Mesothelial cell of epicardium (in vitro differentiated cells): ENCODE measurements at places on chromosomes 1 and 21.

- no peak for DNase-seq
Observed at GRCh38 chr1:92832537-92833114, 786 bp downstream of the RPL5 start.

DNA sequence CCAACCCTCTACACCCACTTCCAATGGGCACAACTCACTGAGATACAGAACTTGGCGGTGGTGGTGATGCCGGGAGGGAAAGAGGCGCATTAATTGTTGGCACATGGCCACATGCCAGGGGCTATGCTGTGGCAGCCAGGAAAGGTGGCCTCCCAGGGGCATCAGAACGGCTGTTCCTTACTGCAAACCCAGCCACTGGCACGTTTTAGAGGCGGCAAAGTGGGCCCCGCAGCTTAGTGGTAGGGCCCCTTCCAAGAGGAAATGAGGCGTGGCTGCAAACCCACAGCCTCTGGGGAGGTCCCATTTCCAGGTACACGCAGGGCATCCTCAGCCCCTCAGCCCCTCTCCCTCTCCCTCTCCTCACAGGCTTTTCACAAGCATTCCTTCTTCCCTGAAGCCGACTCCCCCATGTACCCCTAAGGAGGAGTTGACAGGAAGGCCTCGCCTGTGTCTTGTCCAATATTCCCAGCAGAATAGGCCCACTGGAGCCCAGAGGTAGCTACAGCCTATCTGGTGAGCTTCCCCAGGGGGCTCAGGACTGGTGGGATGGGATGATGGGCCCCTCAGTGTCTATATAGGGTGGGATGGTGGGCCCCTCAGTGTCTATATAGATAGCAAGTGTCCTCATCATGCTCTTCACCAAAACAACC is 166.2 kb downstream of the CLIC6 start:
- DNase-seq: no peak

- DNase-seq: no peak
Observed at GRCh38 chr1:61139775-61140549, 57.6 kb downstream of the NFIA start.

DNA sequence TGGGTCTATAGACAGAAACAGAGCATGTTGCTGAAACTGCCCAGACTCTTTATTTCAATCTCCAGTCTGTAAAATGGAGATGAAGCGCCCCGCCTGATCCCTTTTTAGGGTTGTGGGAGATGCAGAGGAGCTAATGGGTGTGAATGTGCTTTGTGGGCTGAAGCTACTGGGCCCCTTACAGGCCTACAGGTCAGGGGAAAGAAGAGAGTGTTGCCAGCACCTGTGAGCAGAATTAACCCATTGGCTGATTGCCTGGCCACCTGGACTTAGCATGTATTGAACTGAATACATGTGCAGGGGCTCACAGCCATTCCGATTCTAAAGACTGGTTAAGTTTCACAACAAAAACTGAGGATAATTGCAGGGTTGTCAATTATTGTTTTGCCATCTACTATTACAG is 13.9 kb upstream of the ATF3 start:
- no peak for DNase-seq
